ENCODE measurements at places on chromosomes 16 and 17. TPM values are rescaled to one million over a fixed set of nuclear protein-coding genes. Genes with fewer than 3 reads are reported as not detected.

GRCh38 chr16:9499941-9500593, 408.6 kb downstream of the HAPSTR1 start:
- H3K36me3 ChIP-seq, result no peaks in the 10 kb centered on the region
- no peak for DNase-seq
- no peak overlapping the region for H3K4me3 ChIP-seq
- no peak overlapping the region for H3K27ac ChIP-seq
- H3K4me1 ChIP-seq, result no peaks in the 10 kb centered on the region

DNA sequence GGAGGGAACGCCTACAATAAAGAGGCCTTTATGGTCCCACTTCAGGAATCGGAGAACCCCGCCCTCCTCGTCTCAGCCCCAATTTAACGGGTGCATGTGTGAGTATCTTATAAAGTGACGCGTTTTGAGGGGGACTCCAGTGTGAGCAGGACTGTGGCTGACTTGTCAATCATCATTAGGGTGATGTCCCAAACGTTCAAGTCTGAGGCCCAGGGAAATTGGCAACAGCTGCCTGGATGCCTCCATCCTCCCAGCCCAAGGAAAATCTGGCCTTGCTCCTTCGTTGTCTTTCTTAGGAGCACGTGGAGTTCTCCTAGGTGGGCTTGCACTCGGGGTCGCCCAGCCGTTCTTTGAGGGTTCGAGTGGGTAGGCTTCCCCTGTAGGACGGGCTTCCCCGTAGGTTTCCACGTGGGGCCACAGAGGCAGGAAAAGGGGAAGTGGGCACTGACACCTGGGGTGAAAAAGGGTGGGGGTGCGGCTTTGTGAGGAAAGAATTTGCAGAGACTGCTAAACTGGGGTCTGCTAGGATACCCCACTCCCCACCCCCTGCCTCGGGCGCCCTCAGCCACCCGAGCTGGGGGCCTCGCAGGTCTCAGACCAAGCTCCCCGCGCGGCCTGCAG, 561 bp upstream of the HERPUD1 start:
- H3K4me3 ChIP-seq, result no peak overlapping the region
- no peak for DNase-seq
- peaks cover 26% of the 10 kb centered on the region for H3K4me1 ChIP-seq

DNA sequence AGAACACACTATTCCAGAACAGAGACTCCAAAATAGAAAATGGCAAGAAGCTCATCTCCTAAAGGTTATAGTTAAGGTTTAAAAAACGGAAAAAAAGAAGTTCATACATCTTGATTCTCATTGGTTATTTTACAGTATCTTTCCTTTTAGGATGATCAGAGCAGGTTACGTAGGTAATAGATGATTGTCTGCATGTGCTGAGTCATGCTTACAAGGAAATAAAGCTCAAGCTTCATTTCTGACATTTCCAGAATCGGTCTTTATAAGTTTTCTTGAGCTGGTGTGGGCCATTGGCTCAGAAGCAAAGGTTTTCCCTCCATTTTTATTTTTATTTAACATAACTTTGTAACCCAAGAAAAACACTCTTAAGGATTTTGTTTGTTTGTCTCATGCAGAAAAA, 1030.3 kb upstream of the CDH8 start:
- no peak for DNase-seq
- H3K36me3 ChIP-seq, result no peaks in the 10 kb centered on the region
- no peak overlapping the region for H3K27ac ChIP-seq
- H3K27me3 ChIP-seq, result no peaks in the 10 kb centered on the region
- H3K4me1 ChIP-seq, result no peaks in the 10 kb centered on the region

DNA sequence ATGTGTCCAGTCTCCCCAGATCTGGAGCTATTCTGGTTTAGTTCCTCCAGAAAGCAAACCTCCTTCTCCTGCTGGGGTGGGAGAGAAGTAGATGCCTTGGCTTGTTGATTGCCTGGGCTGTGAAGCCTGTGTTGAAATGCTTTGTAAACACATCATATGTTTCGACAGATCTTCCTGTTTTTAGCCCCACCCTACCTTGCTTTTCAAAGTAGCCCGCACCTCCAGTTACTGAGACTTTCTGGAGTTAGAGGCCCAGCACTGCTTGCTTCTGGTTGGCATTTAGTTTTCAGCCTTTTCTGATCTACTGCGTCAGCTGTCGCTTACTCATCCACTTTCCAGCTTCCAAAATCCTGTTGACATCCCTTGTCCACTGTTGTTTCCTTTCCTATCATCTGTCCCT, 17.9 kb upstream of the NDEL1 start:
- no peaks in the 10 kb centered on the region for H3K36me3 ChIP-seq
- H3K4me1 ChIP-seq, result peaks cover 12% of the 10 kb centered on the region
- DNase-seq, result no peak

- H3K27me3 ChIP-seq, result no peaks in the 10 kb centered on the region
- peaks cover 4% of the 10 kb centered on the region for H3K36me3 ChIP-seq
- H3K4me3 ChIP-seq, result peak overlapping the region; percentile 58
- peaks cover 13% of the 10 kb centered on the region for H3K4me1 ChIP-seq
- H3K27ac ChIP-seq, result peak overlapping the region; percentile 36
These were observed 393 bp upstream of the PSMB10 start for GRCh38 chr16:67936880-67937605.

DNA sequence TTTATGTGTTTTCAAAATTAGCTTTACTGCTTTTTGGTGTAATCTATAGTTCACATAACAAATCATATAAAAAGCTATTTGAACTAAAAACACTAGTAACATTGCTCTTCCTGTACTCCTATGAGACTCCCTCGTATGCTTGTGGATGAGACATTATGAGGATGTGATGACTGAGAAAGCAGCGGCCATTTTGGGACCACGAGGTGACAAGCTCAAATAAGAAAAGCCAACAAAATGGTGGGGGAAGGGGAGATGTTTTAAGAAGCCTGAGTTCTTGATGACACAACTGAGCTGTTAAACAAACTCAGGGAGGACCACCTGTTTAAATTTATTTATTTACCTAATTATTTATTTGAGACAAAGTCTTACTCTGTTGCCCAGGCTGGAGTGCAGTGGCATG, 4.5 kb downstream of the CCL18 start:
- no peaks in the 10 kb centered on the region for H3K27me3 ChIP-seq
- H3K27ac ChIP-seq, result no peak overlapping the region
- DNase-seq, result no peak
- no peak overlapping the region for H3K4me3 ChIP-seq
- H3K4me1 ChIP-seq, result no peaks in the 10 kb centered on the region

GRCh38 chr16:65782611-65783600, 583.6 kb upstream of the CDH5 start:
- no peak overlapping the region for H3K4me3 ChIP-seq
- H3K36me3 ChIP-seq, result no peaks in the 10 kb centered on the region
- DNase-seq, result peak; percentile 42
- H3K27ac ChIP-seq, result no peak overlapping the region
- no peaks in the 10 kb centered on the region for H3K27me3 ChIP-seq

DNA sequence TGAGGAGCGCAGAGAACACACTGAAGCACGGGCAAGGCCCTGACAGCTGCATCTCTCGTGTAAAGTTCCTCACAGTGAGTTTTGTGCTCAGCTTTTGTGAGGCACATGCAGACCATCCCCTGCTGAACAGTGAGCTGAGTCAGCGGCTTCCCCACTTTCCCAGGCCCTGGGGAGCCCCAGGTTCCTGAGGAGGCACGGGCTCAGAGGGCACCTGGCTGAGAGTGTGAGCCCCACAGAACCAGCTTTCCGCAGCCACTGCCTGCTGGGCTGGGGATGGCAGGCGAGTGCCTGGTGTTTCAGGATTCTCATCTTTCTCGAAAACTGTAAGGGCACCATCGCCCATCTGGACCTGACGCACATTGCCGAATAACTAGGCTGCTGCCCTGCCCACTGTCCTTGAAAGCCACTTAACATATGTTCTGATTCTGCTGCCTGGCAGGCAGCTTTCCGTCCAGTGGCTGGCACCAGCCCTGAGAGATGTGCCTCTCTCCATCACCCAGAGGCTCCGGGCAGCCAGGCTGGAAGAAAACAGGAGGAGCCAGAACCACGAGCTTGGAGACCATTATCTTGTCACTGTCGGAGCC, 266.7 kb upstream of the FOXF1 start:
- no peak overlapping the region for H3K27ac ChIP-seq
- H3K27me3 ChIP-seq, result peaks cover 17% of the 10 kb centered on the region
- H3K4me1 ChIP-seq, result no peaks in the 10 kb centered on the region
- no peak overlapping the region for H3K4me3 ChIP-seq

GRCh38 chr17:60471451-60471850, 49.2 kb downstream of the CHCT1 start:
- no peaks in the 10 kb centered on the region for H3K27me3 ChIP-seq
- no peak overlapping the region for H3K4me3 ChIP-seq
- peaks cover 28% of the 10 kb centered on the region for H3K4me1 ChIP-seq
- peaks cover 5% of the 10 kb centered on the region for H3K36me3 ChIP-seq
- no peak for DNase-seq

GRCh38 chr16:86508947-86509758, 1.2 kb upstream of the FOXF1 start:
- no peaks in the 10 kb centered on the region for H3K4me1 ChIP-seq
- H3K27ac ChIP-seq, result no peak overlapping the region
- peaks cover 78% of the 10 kb centered on the region for H3K27me3 ChIP-seq
- DNase-seq, result peak; percentile 70
- no peaks in the 10 kb centered on the region for H3K36me3 ChIP-seq

DNA sequence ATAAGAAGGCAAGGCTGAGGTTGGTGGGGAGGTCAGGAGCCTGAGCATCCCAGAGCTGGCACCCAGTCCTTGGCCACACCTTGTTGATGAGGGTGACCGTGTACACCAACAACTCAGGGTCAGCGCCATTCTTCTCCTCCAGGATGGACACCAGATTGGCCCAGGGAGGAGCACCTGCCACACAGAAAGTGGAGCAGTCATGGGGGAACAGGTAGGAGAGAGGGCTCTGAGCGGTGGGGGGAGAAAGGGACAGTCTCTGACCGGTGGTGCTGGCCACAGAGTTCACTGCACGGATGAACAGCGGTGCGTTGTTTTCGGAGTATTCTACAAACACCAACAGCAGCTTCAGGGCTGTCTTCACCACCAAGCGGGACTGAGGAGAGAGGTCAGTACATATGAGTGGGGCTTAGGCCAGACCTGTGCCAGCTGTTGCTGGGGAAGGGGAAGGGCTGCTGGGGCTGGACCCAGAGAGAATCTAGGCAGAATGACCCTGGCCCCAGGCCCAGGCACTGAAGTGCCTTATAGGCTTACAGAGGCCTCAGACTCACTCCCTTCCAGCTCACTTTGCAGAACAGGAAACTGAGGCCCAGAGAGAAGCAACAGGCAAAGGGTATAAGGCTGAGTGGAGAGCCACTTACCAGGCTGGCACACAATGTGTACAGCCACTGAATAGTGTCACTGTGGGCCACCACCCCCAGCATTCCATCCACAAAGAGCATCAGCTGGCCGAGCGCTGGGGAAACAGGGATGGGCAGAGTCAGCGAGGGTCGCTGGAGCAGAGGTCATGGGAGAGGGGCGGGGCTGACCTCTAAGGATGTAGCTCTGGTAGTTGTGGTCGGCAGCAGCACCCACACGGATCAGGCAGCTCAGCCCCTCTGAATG, 9.6 kb downstream of the FHOD1 start:
- no peak for DNase-seq
- H3K4me3 ChIP-seq, result no peak overlapping the region
- peaks cover 58% of the 10 kb centered on the region for H3K36me3 ChIP-seq
- no peaks in the 10 kb centered on the region for H3K27me3 ChIP-seq
- H3K27ac ChIP-seq, result no peak overlapping the region

- H3K36me3 ChIP-seq, result no peaks in the 10 kb centered on the region
- H3K27me3 ChIP-seq, result no peaks in the 10 kb centered on the region
- no peak overlapping the region for H3K27ac ChIP-seq
- H3K4me3 ChIP-seq, result no peak overlapping the region
- DNase-seq, result no peak
- no peaks in the 10 kb centered on the region for H3K4me1 ChIP-seq
These were observed 189.4 kb downstream of the CCT6B start for GRCh38 chr17:34771891-34772290.

GRCh38 chr16:73878611-73879010, 418.0 kb upstream of the PSMD7 start:
- DNase-seq, result peak; percentile 65
- no peak overlapping the region for H3K27ac ChIP-seq
- no peaks in the 10 kb centered on the region for H3K36me3 ChIP-seq
- no peaks in the 10 kb centered on the region for H3K27me3 ChIP-seq
- H3K4me3 ChIP-seq, result no peak overlapping the region

GRCh38 chr17:5592382-5592781, 8.1 kb upstream of the NLRP1 start:
- H3K27me3 ChIP-seq, result peaks cover 5% of the 10 kb centered on the region
- no peaks in the 10 kb centered on the region for H3K36me3 ChIP-seq
- no peak overlapping the region for H3K27ac ChIP-seq
- no peaks in the 10 kb centered on the region for H3K4me1 ChIP-seq
- no peak overlapping the region for H3K4me3 ChIP-seq

DNA sequence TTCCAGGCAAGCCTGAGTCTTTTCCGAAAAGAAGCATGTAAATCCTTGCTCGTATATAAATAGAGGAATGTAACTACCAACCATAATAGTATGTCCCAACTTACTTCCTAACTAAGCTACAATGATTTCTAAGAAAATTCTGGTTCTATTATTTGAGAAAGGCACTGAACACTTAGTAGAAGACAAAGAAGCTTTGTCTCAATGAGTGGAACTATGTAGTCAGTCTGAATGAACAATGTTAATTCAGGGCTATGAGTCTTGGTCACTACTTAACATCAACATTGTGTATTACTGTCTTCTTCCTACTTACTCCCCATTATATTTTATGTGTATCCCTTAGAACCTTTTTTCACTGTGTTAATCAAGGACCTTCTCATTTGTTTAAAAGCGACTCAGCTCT, 206.0 kb downstream of the CYB561 start:
- H3K27me3 ChIP-seq, result no peaks in the 10 kb centered on the region
- no peaks in the 10 kb centered on the region for H3K36me3 ChIP-seq
- no peak overlapping the region for H3K4me3 ChIP-seq

GRCh38 chr17:527247-527646, 174.6 kb upstream of the RPH3AL start:
- H3K27ac ChIP-seq, result no peak overlapping the region
- DNase-seq, result no peak

DNA sequence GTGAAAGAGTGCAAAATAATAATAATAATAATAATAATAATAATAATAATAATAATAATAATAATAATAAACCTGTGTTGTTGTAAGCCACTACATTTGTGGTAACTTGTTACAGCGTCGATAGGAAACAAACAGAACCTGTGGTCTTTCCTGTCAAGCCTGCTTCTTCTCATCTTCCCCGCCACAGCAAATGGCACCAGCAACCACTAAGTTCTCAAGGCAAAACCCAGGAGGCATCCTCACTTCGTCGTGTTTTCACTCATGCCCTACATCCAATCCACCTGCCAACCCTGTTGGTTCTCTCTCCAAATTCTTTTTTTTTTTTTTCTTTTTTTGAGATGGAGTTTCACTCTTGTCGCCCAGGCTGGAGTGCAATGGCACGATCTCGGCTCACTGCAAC, 34.2 kb downstream of the ITGAE start:
- H3K4me1 ChIP-seq, result peaks cover 2% of the 10 kb centered on the region
- no peaks in the 10 kb centered on the region for H3K36me3 ChIP-seq
- no peak overlapping the region for H3K27ac ChIP-seq

GRCh38 chr17:31680126-31680525, 178.9 kb downstream of the COPRS start:
- H3K4me1 ChIP-seq, result no peaks in the 10 kb centered on the region
- H3K27ac ChIP-seq, result no peak overlapping the region
- peaks cover 3% of the 10 kb centered on the region for H3K27me3 ChIP-seq
- H3K36me3 ChIP-seq, result no peaks in the 10 kb centered on the region
- DNase-seq, result no peak

The OTOA gene
- not detected for total RNA-seq

The OSBPL7 gene
- total RNA-seq, result 26.7 TPM

The LCAT gene
- total RNA-seq, result 44.9 TPM

The TPSAB1 gene
- total RNA-seq, result not detected

The MT1F gene
- total RNA-seq, result 1.4 TPM

The HEATR9 gene
- total RNA-seq, result not detected

The SOCS1 gene
- 0.81 TPM for total RNA-seq

The SLFN14 gene
- total RNA-seq, result not detected

The MRPL28 gene
- 104 TPM for total RNA-seq

The PRR29 gene
- total RNA-seq, result 0.78 TPM

The RNF151 gene
- not detected for total RNA-seq

Measured in endothelial cell of umbilical vein (primary cell).